ENCODE measurements at places on chromosomes 13 and 19. TPM values are rescaled to one million over a fixed set of nuclear protein-coding genes. Genes with fewer than 3 reads are reported as not detected.

Gene CYP4F8
- not detected for total RNA-seq

Gene TMPRSS9
- not detected for total RNA-seq

Gene CGB2
- not detected for total RNA-seq

Gene PINLYP
- 4.1 TPM for total RNA-seq

Gene COMMD6
- 35.4 TPM for total RNA-seq

Gene UBL3
- total RNA-seq, result 14.3 TPM

Gene ZNF665
- total RNA-seq, result 2.6 TPM

Gene YJEFN3
- total RNA-seq, result 0.72 TPM
